Activated T-cell treated with anti-CD3 and anti-CD28 coated beads for 24 hours (primary cell): ENCODE measurements at places on chromosomes 11 and 22.

- DNase-seq: no peak
These were observed 25.6 kb upstream of the RRM1 start for GRCh38 chr11:4068962-4069361.

DNA sequence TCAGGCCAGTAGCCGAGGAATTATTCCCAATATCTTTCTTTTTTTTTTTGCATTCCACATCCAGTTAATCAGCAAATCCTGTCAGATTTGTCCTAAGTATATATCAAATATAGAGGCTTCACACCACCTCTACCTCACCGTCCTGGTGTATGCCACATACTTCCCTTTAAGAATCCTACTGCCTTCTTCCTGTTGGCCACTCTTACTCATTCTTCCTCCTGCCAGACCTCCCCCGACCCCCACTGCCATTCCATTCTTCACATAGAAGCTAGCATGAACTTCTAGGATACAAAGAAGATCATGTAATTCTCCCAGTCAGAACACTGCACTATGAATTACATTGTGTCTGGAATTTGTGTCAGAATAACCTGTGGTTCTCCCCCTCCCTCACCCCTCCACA, 89.5 kb downstream of the TRIM44 start:
- DNase-seq: no peak

GRCh38 chr11:18248561-18248960, at the start of gene SAA2:
TSS of gene SAA2 (minus strand) at chr11:18248668. CDS start at chr11:18248011, 657 bp downstream.
- DNase-seq: no peak

DNA sequence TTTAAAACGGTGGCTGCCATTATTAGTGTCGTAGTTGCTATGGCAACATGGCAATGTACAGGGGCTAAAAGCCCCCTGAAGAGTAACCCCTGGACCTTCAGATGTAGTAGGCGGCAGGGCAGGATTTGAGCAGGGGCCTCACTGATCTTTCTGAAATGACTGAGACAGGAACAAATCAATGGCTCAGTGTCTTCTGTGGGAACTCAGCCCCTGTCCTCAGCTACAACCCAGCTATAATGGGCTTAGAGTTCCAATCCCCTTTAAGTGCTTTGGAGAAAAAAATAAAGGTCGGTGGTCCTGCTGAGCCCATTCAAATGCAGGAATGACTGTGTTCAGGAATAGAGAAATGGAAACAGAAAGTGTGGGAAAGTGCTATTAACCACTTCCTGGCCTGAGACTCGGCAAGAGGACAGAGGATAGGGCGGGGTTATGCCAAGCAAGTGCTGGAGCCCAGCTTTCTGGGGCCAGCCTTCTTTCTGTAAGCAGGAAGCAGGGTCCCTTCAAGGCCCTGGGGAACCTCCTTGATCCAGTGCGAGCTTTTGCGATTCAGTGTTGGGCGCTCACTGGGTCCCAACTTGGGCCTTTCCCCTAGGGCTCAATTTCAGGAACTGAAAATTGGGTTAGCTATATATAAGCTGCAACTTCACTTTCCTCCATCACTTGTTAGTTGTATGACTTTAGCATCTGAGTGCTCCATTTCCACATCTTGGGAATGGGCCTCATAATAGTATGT, 6.1 kb upstream of the CD82 start:
- DNase-seq: no peak

DNA sequence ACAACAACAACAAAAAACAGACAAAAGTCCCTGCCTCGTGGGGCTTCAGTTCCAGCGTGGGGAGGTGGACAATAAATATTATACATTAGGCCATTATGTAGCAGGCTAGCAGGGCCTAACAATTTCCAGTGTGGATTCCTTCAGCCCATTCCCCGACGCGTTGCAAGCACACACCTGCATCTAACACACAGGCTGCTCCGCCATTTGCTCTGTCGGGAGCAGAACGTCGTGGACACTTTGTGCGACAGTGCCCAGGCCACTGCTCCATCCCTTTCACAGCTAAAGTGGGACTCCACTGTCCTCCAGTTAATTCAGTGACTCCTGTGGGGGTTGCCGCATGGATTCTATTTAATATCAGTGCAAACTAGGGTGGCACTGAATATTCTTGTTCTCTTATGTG, 10.9 kb upstream of the FGF3 start:
- no peak for DNase-seq

- no peak for DNase-seq
These were observed 16.1 kb upstream of the PCF11 start for GRCh38 chr11:83140691-83141455.

- DNase-seq: no peak
These were observed 56.5 kb downstream of the FLRT1 start for GRCh38 chr11:64092111-64092760.

DNA sequence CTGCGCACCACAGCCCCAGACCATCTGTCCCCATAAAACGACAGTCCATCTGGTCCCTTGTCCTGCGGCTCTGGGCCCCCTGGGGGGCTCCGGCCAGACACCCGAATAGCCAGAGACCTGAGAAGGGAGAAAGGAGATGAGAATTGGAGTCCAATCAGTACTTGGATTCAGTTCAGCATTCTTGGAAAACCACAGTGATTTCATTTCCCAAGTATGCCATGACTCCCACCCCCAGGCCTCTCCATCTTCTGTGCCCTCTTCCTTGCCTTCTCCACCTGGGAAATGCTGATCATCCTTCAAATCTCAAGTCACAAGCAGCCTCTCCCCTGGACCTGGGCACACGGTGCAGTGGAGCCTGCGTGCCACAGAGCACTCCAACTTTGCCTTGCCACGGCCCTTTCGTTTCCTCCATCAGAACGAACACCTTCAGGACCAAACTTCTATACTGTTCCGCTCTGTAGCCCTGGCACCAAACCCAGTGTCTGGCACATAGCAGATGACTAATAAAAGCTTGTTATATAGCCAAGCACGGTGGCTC, 10.9 kb upstream of the MFNG start:
- DNase-seq: no peak

GRCh38 chr11:17519061-17519885, 24.9 kb downstream of the USH1C start:
- no peak for DNase-seq

DNA sequence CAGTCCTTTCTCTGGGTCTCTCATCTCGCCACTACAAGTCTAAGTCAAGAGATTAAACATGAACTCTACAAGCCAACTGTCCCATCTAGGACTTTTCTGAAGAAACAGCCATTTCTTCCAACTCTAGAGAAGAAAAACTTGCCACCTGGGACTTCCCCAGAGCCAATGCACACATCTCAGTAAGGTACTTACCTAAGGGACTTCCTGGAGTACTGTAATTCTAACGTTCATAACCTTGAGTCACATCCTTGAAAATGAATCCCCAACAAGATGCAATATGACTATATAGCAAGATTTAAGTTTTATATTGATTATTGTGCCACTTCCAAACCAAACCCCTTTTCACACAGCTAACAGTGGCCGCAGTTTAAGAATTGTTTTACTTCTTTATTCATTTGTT, 11.9 kb upstream of the ISX start:
- DNase-seq: no peak

DNA sequence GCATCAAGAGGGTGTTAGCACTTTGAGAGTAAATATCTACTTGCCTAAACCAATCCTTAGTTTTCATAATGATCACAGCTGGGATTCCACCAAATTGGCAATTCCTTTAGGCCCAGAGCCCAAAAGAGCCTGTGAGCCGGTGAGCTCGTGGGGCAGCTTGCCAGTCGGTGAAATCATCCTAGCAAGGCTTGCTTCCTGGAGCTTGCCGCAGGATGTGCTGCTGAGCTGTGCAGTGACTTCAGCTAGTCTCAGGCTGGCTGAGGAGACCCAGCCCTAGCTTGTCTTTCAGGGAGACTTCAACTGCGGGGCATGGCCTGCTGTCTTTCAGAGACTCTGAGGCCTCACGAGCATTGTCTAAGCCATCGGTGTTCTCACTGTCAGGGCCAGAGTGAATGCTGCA, 73.6 kb upstream of the SUSD2 start:
- no peak for DNase-seq

GRCh38 chr11:100876815-100877520, 189.9 kb downstream of the ARHGAP42 start:
- DNase-seq: no peak

DNA sequence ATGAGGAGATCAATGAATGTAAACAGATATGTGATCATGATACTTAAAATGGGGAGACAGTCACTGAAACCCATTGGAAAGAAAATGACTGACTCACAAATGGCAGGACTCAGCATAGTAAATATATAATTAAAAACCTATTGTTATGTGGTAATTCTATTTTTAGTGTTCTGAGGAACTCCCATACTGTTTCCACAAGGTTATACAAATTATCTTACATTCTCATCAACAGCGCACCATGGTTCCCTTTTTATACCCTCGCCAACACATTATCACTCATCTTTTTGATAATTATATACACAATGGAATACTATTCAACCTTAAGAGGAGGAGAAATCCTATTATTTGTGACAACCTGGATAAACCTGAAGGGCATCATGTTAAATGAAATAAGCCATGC, 17.1 kb downstream of the OR5B21 start:
- DNase-seq: no peak

DNA sequence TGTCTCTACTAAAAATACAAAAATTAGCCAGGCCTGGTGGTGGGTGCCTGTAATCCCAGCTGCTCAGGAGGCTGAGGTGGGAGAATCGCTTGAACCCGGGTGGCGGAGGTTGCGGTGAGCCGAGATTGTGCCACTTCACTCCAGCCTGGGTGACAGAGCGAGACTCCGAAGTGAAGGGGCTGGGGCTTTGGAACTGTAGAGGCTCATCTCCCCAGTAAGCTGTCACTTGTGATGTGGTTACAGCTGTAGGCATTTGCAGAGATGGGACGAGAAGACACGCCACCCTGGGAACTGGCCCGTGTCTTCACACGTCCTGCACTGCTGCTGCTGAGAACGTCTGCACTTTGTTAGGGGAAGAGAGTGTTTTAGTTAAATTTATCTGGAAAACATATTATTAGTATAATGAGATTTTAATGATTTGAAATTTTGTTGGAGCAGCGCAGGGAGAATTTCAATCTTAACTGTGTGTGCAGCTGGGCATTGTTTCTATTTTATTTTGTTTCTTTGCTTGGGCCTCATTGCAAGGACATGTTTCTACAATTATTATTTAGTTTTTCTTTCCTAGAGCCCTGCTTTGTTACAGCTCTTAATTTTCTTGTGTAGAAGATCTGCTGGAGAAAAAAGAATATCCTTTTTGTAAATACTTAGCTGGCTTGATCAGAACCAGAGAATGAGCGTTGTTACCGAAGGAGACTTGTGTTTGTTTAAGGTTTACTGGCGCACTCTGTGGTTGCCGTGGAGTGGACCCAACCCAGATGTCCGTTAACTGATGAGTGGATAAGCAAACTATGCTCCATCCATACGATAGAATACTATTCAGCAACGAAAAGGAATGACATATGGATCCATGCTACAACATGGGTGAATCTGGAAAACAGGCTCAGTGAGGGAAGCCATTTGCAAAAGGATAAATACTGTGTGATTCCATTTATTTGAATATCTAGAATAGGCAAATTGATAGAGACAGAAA, 18.4 kb downstream of the PARVB start:
- no peak for DNase-seq

DNA sequence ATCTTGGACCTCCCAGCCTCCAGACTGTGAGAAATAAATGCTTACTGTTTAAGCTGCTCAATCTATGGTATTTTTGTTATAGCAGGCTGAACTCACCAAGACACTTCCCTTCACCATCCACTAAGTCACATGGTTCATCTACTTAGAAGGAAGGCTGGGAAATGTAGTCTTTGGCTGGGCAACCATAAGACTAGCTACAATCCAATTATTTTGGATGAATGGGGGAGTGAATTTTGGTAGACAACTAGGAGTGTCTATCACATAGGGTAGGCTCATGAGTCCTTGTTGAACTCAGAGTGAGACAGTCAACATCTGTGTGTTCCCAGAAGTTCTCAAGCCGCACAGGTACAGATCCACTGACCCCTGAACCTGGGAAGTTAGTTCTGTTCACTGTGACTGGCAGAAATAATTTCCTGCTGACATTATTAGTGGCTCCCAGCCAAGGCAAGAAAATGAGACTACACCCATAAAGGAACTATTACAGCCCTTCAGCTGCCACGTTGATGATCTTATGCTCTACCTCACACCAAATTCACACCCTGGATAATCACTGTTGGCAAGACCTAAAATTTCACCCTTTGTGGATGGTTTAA, 3.1 kb upstream of the SLC35C1 start:
- DNase-seq: no peak

- no peak for DNase-seq
These were observed 40.8 kb downstream of the USP47 start for GRCh38 chr11:11882539-11882938.

DNA sequence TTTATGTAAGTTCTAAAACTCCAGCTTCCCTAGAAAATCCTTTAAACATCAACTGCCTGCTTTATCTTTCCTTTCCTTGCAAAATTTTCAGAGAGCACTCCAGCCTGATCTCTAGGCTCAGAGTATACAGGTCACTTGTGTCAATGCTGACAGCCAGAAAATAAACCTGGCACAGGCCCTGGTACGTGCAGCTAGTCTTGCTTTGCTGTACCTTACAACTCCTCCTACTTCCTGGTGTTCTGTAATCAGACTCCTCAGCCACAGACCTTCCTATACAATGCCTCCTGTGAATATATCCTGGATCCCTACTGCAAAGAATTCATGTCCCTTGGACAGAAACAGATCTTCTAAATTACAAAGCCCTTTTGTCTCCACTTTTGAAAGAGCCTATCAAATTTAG, 24.2 kb upstream of the TMEM123 start:
- no peak for DNase-seq

GRCh38 chr22:32546496-32546895, 71.9 kb downstream of the FBXO7 start:
- DNase-seq: no peak

DNA sequence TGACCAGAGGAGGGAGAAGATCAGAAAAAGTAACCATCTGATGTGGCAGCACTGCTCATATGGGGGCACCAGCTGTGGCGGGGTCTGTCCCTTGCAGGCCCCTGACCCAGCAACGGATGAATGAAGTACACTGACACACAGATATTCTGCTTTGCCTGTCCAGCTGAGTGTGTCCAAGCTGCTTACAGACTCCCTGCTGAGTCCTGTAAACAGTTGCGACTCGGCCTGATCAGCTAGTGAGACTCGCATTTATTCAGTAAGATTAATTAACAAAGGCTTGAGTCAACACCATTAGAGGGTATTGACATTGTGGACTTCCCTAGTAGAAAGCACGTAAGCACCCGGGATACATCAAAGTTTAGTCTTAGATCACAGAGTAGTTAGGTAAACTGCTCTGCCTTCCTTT, 15.3 kb upstream of the OR10D3 start:
- no peak for DNase-seq

- DNase-seq: no peak
These were observed 29.8 kb downstream of the MTMR3 start for GRCh38 chr22:29912605-29913398.
